Muscle of leg (tissue), 16 donors: ENCODE measurements at places on chromosomes 11 and 22.

GRCh38 chr11:120517801-120518291, 6.3 kb downstream of the GRIK4 start:
- DNase-seq: no peak

DNA sequence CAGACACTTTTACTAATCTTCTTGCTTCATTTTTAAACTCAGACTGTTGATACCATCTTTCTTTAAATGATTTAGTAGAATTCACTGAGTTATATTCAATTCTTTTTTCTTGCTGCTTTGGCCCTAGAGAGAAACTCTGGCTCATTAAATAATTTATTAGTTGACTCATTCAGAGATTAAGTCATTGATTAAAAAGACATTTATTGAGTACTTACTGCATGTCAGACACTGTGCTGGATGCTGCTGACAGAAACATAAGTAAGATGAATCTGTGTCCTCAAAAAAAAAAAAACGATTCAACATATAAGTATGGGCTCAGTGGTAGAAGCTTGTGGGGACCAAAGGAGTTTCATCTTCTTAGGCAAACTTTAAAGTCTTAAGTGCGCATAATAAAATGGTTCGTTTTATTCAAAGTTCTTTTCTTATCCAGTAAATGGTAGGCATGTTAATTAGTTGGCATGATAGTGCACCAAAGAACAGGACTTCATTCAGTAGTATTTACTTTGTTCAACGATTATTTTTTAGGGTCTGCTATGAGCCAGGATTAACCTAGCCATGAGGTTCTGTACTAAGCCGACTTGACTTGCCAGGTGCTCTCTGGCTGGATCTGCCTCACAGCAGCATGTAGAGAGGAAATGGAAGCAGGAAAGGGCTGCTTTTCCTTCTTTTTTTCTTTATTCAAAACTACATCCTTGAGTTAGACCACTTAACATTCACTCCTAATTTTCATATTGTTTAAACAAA, 281.0 kb upstream of the CTSC start:
- peak; percentile 11 for DNase-seq

DNA sequence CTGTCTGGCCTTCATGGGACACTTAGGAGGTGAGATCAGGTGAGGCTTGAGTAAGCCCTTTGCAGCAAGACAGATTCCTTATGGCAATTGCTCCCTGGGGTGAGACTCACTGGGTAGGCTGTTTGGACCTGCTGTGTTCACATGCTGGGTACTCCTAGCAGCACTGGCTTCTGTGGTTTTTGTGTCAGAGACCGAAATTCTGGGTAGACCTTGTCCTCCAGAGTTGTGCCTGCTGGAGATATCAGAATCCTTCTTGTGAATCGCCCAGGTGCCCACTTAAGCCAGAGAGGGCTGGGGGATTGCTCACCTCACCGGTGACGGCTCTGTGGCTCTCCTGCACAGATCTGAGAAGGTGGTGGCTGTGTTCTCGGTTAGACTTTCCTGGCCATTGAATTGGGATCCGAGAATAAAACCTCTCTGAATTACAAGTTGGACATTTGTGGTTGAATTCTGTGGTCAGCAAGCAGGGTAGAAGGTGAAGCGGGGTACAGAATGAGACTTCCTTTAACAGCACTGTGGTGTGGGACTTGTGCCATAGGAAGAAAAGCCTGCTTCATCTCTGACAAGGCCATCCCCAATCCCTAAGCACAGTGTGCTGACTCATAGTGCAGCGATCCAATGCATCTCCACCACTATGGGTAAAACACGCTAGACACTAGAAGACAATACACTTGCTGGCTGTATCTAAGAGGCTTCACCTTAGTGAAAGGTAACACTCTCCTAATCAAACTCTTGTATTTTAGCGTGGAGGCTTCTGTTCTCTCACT, 52.5 kb upstream of the TTC12 start:
- DNase-seq: no peak

DNA sequence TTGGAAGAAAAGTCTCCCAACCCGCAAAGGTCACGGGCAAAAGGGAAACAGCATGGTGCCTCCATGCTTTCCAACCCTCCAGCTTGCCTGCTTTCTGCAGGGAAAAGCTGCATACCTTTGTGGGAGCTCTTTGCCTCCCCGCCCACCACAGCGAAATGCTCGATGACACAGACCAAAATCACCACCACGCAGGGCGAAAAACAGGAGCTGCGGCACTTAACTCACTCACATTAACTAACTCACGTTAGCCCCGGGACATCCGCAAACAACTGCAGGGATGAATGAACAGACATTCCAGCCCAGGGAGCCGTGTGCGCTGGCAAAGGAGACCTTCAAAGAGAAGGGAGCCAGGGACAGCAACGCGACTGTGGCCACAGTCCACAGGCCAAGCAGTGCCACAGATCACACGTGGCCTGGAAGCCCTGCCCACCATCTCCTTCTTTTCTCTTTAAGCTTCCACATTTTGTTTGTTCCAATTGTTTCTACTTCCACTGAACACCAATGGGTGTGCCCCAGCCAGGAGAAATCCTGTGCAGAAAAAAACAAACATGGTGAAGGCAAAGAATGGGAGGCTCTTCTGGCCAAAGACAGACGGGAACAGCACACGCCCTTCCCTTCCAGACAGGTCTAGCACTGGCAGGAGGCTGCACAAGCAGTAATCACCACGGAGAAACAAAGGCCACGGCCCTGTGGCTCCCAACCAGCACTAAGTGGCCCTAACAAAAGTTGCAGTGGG, 39.3 kb downstream of the DUSP8 start:
- DNase-seq: no peak

GRCh38 chr11:113876074-113876797, 864 bp upstream of the USP28 start:
- DNase-seq: no peak

- no peak for DNase-seq
These were observed 33.6 kb downstream of the ASRGL1 start for GRCh38 chr11:62370743-62371440.

- no peak for DNase-seq
These were observed 6.1 kb upstream of the E2F8 start for GRCh38 chr11:19246816-19247215.

DNA sequence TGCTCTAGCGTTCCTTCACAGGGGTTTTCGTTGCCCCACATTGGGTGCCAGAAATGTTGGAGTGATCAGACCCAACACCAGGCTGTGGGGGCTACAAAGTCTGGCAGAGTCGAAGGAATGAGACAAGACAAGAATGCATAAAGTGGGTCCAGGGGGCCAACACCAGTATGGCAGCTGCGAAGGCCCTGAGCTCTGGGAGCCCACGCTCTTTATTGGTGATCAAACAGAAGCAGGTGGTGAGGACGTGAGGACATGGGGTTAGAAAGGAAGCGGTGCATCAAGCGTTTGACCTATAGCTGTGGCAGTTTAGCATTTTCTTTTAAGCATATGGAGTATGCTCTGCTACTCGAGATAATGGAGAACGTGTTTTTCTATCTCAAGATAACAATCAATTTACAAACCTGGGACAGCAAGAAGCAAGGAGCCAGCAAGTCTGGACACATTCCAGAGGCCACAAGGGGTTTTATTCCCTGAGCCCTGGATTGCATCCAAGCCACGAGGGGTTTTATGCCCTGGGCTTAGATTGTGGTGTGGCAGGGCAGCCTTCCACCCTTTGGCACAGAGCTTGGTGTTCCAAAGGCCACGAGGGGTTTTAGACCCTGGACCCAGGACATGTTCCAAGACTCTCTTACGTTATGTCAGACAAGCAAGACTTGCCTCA, 3.9 kb upstream of the DNAJB13 start:
- no peak for DNase-seq

- DNase-seq: no peak
These were observed 14.3 kb downstream of the CD44 start for GRCh38 chr11:35153280-35153679.

DNA sequence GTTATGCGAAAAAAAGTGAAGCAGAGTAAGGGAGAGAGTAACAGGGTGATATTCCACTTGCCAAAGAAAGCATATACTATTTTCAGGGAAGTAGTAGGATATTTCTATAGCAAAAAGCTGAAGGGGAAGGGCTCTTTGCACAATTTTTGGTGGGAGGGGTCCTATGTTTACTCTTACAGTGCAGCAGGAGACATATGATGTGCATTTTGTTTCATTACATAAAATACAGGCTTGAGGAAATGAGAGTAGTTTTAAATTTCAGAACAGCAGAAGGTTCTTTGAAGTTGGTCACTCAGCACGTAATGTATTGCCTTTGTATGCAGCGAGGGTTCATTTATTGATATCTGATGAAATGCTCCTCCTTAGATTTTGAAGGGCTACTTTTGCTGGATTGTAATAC, 3.1 kb upstream of the PIK3IP1 start:
- DNase-seq: no peak

DNA sequence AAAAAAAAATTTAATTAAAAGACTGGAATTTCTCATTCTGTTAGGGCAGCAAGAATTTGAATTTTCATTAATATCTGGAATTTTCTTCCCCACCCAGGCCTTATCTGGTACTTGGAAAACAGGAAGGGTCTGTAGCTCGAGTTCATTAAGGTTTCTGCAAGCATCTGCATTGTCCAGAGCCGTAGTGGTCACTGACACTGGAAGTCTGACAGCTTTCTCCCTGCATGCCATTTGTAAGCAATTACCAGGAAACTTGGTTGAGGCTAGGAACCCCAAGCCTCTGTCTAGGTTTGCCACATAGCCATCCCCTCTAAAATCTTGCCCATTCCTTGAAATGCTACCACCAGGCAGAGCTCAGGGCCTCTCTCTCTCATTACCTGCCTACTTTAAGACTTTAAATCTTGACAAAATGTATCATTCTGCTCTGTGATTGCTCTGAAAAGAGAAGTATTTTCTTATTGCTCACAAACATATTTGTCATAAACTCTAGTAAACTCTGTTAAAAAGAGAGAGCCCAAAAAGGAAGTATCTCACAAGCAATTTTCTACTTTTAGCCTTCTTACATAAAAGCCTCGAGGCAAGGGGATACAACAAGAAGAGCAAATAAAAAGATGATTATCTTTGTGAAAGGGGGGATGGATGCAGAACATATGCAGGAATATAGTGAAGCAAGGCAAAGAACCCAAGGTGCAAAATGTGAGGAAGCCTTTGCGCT, 5.5 kb upstream of the PGM2L1 start:
- no peak for DNase-seq

DNA sequence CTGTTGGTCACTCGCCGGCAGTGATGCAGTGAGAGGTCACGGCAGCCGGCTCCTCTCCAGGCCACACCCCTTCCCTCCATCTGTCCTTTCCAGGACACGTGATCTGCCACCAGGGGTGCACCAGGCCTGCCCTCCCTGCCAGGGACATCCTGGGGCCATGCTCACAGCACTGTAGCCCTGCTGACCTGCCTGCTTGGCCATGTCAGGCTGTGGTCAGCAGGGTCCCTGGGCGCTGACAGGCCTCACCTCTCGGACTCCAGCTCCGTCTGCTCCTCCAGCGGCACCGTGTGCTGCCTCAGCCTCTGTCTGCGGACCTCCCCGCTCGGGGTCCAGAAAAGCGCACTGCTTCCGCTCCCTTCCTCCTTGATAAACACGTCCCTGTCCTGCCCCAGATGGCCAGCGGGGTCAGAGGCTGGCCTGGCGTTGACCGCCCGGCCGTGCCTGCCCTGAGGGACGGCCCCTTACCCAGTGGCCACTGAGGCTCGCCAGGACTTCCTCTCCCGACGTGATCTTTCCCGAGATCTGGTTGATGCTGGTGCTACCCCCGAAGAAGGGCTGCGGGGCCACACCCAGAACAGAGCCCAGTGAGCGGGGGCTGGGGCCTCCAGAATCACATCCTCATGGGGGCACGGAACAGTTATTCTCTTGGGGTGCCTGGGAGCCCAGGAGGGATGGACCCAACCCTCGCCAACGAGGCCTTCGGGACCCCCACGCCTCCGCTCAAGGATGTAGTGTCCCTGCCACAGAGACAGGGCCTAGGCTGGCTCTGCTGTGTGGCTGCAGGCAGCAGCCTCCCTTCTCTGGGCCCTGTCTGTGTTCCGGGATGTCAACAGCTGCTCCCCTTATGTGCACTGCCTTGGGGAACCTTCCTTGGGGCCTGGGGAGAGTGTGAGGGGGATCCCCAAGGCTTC, 36.3 kb upstream of the CARS1 start:
- DNase-seq: no peak

GRCh38 chr11:8168485-8169257, at the start of gene RIC3:
Gene RIC3, minus strand, starts transcription at chr11:8169025. Its CDS starts 36 bp downstream, at chr11:8168989.
- DNase-seq: no peak

- DNase-seq: no peak
These were observed 17.2 kb downstream of the DGCR6L start for GRCh38 chr22:20302438-20303228.

DNA sequence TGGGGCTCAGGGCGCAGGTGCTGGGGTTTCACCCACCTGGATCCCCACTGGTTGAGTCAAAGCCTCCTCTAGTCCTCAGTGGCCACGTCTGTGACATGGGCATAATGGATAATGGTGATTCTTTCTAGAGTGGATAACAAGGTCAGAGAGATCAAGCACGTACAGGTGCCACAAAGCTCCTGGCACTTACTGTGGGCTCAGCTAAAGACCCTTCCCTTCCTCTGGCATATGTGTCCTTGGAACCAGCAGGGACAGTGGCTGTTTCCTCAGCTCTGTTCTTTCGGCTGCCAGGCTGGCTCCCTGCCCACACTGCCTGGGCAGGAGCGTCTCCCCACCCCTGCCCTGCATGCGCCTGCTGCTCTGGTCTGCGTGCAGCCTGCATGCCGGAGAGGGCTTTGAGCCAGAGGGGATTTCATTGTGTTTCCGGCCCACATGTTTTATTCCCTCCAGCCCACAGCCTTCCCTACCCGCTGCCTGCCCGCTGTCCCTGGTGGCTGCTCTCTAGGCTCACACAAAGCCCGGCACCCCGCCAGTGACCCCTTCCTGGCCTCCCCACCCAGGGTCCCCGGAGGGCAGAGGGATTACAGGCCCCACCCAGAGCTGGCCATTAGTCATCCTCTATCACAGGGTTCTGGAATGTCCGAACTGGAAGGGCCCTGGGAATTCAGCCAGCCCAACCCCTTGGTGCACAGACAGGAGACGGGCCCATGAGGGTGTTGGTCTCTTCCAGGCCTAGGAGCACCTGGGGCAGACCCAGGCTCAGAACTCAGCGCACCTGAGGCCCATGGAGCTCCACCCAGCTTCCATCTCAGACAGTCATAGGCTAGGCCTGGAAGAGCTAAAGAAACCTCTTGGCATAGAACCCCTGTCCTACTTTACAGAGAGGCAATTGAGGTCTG, 55.3 kb upstream of the GCAT start:
- DNase-seq: peak; percentile 92

- no peak for DNase-seq
These were observed 95.9 kb downstream of the MIAT start for GRCh38 chr22:26753125-26753862.

- no peak for DNase-seq
These were observed 60.1 kb upstream of the PHF21A start for GRCh38 chr11:46181387-46181786.

GRCh38 chr11:69454018-69454417, 27.4 kb upstream of the LINC01488 start:
- no peak for DNase-seq
